Fibroblast of skin of scalp (primary cell): ENCODE measurements at places on chromosomes 11 and 22.
A peak's percentile ranks its signal among the peaks of the same experiment; 100 is the strongest.

DNA sequence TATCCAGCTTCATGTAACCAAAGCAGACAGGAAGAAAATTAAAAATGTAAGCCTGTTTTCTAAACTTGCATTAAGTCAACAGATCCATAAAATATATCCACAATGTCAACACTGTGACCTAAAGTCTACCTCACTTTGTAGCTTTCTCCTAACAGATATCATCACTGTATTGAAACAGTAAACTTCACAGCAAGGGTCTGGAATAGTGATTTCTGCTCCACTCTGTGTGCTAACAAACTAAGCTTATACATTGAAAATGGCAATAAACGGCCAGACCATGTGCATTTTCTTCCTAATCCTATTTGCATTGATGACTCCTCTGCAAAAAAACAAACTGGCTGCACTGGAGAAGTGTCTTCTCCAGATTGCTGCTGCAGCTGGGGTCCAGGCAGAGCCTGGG, 26.8 kb downstream of the CADM1 start:
- DNase-seq = no peak

DNA sequence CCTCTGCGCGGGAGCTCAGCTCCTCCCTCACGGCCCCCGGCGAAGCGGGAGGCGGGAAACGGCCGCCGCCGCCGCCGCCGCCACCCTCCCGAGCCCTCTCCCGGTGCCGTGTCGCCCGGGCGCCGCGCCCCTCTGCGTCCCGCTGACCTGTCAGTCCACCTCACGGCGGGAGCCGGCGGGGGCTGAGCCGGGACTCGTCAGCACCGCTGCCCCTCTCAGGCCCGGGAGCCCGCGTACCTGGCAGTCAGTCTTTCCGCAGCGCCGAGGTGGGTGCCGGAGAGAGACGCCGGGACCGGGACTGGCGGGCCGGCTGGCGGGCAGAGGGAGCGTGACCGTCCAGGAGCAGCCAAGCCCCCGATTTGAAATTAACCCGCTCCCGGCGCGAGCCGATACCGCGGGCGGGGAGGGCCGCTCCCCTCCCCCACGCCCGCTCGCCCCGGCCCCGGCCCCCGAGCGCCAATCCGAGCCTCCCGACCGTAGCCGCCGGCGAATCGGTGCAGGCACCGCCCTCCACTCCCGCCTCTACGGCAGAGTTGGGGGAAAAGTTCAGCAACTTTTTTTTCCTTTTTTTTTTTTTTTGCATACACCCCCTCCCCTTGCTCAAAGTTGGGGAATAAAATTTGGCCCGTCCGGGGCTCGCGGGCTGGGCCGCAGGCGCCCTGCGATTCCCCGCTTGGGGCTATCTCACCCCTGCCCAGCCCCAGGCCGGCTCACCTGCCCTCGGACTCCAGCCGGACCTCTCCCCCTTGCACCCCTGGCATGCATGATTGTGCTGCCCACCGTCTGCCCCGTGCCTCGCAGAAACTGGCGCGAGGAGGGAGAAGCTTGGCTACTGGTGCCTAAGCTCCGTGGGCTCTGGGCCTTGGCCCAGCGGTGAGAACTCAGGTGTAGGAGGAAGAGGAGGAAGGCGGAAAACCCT, 774 bp upstream of the E2F8 start:
- DNase-seq = peak; percentile 29

GRCh38 chr11:46332568-46333393, 14.5 kb upstream of the DGKZ start:
- no peak for DNase-seq

DNA sequence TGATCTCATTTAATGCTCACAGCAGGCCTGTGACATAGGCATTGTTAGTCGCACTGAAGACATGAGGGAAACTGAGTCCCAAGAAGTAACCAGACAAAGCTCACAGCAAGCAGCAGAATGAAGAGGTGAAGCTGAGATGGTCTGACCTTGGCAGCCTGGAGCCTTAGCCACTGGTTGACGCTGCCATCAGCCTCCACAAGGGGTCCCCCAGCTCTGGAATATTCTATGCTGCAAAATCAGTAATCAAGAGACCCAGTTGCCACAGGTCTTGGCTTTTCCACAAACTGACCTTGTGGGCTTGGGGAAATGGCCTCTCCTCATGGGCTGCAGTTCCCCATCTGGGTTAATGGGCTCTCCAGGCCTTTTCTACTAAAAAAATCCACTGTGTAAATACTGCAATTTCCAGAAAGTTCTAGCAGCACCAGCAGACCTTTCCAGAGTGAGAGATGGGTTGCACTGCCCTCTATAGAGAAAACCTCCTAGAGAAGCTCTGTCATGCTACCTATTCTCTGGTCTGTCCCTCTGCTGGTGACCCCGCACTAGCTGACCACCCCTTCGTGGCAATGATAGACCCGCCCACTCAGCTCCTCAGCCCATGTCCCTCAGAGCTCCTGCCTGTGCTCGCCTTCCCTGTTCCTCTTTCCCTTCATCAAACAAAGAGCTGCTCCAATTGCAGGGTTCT, 22.6 kb upstream of the ISX start:
- no peak for DNase-seq

- DNase-seq = peak; percentile 95
Measured at GRCh38 chr11:128458321-128458720, 129.0 kb downstream of the ETS1 start.

DNA sequence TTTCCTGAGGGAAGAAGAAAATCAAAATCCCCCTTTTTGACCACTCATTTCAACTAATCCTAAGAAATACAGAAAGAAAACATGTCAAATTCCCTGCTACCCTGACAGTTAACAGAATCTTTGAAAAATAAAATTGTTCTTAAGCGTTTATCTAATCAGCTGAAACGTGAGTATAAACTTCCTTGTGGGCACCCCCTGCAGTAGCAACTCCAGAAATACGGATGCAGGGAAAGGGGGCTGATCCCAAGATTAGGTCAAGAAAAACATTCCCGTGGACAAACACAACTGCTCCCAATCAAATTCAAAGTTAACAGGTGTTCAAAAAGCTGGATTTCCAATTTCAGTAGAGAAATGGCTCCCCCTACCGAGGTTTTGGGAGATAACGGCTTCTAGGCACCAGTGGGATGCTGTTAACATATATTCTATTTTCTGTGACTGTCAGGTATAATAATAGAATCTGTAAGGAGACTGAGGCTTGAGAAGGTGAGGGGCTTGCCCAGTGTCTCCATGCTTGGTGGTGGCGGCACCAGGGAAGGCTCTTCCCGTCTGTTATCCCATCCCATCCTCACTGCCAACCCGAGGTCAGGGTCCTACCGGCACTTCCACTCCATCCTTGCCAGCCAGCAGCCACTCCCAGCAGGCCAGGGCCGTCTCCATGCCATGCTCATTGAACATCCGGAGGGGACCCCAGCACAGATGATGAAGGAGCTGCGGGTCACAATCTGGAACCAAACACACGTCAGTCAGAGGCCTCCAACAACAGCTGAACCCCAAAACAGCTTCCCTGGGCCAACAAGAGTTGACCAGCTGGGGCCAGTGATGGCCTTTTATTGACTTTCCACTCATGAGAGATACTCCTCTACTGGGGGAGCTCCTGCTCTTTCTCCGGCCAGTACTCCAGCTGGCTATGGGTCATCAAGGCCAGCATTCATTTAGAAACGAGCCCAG, 32.0 kb upstream of the SERPIND1 start:
- DNase-seq = no peak

DNA sequence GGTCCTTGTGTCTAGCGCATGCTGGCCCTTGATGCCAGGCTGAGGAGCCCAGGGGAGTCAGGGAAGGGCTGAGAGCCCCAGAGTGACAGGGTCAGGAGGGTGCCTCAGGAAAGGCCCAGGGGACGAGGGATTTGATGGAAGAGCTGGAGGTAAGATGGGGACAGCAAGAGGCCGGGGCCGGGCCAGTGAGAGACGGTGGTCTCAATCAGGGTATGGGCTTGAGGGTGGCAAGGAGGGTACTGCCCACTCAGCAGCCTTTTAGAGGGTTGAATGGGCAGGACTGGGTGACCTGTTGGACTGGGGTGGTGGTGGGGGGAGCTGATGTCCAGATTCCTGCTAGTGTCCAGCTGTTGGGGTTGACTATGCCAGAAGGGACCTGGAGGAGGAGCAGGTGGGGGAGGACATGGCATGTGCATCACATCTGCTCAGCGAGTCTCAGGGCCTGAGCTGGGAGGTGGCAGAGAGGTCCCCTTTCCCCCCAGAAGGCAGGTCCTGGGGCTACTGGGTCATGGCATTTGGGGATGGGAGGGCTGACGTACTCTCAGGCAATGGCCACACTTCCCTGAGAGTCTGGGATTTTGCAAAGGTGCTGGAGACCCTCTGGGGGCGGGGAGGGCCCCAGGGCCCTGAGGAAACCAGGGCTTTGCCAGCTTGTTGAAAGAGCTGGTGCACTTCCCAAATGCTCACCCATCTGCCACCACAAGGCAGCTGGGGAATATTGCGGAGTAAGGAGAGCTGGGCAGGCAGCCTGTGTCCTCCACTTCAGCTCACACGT, 18.4 kb downstream of the MYO7A start:
- DNase-seq = no peak

DNA sequence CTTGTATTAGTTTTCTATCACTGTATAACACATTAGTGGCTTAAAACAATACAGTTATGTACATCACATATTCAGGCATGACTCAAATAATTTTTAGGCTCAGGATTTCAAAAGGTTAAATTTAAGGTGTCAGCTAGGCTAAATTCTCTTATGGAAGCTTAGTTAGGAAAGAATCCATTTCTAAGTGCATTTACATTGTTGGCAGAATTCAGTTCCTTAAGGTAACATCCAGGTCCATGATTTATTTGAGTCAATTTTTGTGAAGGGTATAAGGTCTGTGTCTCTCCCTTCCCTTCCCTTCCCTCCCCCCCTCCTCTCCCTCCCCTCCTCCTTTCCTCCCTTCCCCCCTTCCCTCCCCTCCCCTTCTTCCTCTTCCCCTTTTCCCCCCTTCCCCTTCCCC, 399.0 kb upstream of the CNTN5 start:
- no peak for DNase-seq

DNA sequence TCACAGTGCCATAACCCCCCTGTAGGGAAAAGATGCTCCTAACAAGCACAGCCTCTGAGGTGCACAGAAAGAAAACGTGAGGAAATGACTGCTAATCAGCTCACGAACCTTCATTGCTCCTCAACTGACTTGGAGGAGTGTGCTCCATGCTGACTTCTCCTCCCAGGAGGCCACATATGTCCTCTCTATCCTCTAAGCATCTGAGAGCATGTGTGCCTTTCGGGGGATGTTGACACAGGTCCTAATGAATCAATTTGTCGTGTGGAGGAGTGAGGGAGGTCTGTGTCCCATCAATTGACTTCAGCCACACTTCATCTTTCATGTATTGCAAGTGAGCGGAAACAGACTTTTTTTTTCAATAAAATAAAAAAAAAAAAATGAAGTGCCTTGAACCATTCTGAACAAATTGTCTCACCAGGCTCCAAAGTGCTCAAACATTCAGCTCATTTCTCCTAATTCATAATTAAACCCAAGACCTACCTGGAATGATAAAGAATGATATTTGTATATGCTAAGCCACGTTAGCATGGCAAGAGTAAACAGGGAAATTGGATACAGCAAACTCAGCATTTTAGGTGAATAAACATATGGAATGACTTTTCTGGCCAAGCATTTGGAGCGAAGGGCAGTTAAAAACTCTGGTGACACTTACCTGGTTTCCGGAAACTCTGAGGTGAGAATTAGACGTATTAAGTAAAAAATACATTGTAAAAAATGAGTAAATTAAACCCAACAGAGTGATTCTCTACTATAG, 317.6 kb upstream of the FAT3 start:
- no peak for DNase-seq

GRCh38 chr11:100872951-100873740, 186.1 kb downstream of the ARHGAP42 start:
- peak; percentile 36 for DNase-seq

DNA sequence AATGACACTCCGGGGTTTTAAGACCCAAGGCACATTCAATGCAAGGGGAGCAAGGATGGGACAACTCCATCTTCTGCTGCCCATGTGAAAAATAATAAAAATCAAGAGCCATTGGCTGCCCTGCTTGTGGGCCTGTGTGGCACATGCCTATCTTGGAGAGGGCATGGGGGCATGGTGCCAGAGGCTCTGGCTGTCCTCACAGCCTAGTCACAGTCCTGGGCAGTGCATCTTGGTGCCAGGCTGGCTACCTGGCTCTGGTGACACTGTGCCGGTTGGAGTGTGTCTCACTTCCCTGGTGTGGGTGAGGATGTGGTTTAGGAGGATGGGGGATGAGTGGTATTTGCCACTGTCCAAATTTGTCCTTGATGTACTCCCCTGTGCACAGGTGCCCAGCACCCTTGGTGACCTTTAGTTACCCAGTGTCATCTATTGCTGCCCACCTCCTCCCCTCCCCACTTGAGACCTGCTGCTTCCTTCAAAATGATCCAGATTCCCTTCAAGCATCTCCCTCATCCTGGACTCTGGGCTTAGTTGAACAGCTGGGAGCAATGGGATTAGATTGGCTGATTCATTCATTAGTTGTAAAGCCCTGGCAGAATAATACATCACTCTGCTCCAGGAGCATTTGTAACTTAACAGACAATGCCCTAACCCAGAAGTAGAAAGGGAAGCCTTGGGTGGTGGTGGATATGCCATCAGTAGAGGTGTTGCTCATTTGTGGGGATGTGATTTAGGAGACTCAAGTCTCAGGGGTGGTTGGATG, 4.6 kb downstream of the TMEM86A start:
- DNase-seq = no peak

DNA sequence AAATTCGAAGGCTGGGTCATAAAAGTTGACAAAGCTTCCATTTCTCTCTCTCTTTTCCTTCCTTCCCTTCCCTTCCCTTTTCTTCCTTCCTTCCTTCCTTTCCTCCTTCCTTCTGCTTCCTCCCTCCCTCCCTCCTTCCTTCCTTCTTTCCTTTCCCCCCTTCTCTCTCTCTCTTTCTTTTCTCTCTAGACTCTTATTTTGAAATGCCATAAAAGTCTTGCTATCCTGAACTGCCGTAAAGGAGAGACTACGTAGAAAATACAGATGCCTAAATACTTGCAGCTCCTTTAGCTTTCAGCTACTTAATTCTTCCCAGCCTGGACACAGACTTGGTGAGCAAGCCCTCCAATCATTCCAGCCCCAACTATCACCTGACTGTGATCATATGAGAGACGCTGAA, 1644.4 kb downstream of the FAM181B start:
- no peak for DNase-seq

DNA sequence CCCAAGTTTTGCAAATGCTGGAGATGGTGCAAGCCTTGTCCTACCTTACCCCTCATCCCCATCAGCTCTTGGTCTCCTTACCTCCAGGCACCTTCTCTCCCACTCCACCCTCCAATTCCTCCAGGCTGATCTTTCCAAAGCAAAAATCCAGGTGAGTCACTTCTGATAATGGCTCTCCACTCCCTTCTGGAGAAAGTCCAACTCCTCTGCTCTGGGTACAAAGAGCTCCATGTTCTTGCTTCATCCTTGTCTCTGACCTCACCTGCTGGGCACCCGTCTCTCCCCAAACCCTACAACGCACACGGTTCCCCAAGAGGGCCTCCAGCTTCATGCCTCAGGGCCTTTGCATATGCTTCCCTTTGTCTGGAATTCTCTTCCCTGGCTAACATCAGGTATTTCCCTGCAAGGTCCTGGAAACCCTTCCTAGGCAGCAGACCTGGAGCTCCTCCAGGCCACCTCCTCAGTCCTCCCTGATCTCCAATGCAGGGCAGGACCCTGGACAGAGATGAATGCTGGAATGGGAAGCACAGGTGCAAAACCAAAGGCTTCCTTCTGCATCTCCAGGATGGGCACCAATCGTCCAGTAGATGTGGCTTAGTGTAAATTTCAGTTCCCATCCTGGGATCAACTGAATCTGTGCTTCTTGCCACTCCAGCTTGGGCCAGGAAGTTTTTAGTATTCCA, 22.7 kb downstream of the IFT27 start:
- no peak for DNase-seq
